AG04449 (cell line): ENCODE measurements at places on chromosomes 7 and 10.

GRCh38 chr7:90897961-90898469, 301.9 kb downstream of the CDK14 start:
- DNase-seq: no peak

GRCh38 chr10:110141871-110142635, 65.4 kb upstream of the MXI1 start:
- DNase-seq: no peak

DNA sequence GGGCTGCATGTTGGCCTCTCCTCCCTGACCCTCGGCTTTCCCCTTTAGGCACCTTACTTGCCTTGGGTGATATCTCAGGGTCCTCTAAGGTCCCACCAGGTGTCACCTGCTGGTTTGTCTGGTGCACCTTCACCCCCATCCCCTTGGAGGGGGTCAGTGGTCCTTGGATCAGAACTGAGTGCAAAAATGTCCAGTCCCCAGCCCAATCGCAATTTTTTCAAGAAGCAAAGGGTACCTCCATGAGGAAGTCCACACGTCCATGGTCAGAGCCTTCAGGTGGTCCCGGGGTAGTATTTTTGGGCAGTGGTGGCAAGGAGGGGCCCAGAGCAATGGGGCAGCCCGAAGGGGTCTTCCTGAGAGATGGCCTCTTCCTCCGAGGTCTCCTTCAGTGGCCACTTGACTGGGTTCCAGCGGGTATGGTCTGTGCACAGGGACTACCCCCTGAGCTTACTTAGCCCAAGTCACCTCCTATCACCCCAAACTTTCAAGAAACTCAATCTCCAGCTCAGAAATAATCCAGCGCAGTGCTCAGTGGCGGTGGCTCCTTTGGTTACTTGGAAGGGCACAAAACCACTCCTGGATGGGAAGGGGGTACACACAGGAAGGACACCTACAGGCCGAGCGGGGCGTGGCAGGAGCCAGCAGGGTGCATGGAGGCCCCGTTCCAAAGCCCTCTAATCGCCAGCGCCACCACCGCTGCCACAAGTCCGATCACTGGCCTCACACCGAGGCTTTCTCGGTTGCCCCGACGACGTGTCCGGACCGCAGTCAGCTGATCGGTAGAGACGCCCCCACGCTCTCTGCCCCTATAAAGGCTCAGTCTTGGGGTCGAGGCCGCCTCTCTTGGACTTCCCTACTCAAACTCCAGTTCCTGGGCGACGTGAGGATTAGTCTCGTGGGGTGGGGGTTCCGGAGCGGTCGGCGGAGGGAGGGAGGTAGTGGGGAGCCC, 4.5 kb downstream of the SAP25 start:
- DNase-seq: no peak

GRCh38 chr7:98295467-98296192, 14.1 kb downstream of the BRI3 start:
- no peak for DNase-seq

- no peak for DNase-seq
Observed at GRCh38 chr10:116538456-116538855, 7.3 kb upstream of the PNLIP start.

DNA sequence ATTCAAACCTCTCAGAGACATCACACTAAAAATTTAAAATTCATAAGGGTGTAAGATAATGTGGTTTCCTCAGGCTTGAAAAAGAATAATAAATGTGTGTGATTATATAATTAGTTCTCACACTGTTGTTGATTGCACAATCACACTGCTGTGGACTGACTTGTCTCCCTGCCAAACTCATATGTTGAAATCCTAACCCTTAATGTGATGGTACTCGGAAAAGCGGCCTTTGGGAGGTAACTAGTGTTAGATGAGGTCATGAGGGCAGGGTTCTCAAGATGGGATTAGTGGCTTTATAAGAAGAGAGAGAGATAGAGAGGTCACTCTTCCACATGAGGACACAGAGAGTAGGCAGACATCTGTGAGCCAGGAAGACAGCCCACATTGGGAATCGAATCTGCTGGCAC, 128.5 kb upstream of the COL1A2 start:
- peak; percentile 21 for DNase-seq

- DNase-seq: no peak
Observed at GRCh38 chr10:117345143-117345542, 30.1 kb downstream of the PDZD8 start.

GRCh38 chr10:44851881-44852280, 59.3 kb upstream of the TMEM72 start:
- DNase-seq: no peak

DNA sequence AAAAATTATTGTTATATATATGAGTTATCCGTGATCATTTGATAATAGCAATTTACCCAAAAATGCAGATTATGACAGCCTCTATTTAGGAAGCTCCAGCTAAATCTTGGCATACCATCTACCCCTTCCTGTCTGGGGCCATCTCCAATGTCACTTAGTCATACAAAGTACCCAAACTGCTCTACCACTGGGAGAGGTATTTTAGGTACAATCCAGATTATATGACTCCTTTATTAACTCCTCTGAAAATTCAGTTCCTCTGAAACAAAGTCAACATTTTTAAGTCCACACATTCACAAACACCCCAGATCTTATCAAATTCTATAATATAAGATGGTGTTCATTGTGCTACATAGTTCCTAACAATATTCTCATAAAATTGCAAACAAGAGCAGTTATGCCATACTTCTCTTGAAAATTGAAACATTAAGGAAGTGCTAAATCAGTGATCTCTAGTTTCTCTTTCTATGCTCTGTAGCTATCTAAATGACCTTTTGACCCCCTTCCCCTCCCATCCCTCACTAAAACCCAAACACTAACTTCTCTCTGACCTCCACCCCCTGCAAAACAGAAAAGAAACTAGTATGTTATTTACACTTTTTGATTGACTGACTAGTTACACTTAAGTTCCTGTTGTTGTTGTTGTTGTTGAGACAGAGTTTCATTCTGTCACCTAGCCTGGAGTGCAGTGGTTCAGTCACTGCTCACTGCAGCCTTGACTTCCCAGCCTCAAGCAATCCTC, 16.4 kb downstream of the HOXA1 start:
- DNase-seq: no peak

DNA sequence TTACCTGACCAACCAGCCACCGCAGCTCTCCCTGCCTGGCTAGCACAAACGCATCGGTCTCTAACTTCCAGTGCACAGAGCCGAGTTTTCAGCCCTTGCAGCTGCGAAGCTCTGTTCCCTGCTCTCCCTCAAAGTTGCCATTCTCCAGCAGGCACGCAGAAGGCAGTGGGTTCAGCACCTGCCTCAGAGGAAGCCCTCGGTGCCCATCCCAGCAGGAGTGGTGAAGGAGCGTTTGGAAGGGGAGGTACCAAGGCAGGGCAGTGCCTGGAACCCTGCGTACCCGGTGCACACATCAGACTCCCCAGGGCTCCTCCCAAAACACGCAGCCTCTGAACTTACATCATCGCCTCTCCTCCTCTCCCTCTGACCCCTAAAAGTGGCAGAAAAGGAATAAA, 1.7 kb upstream of the STK32C start:
- DNase-seq: no peak

- DNase-seq: no peak
Observed at GRCh38 chr10:73902351-73902750, 8.6 kb upstream of the PLAU start.

GRCh38 chr7:151409667-151410404, at the start of gene WDR86:
TSS of gene WDR86 (minus strand) at chr7:151410038. CDS start at chr7:151409589, 449 bp downstream.
- DNase-seq: no peak

- DNase-seq: no peak
Observed at GRCh38 chr7:103574576-103574975, 128.6 kb upstream of the SLC26A5 start.

DNA sequence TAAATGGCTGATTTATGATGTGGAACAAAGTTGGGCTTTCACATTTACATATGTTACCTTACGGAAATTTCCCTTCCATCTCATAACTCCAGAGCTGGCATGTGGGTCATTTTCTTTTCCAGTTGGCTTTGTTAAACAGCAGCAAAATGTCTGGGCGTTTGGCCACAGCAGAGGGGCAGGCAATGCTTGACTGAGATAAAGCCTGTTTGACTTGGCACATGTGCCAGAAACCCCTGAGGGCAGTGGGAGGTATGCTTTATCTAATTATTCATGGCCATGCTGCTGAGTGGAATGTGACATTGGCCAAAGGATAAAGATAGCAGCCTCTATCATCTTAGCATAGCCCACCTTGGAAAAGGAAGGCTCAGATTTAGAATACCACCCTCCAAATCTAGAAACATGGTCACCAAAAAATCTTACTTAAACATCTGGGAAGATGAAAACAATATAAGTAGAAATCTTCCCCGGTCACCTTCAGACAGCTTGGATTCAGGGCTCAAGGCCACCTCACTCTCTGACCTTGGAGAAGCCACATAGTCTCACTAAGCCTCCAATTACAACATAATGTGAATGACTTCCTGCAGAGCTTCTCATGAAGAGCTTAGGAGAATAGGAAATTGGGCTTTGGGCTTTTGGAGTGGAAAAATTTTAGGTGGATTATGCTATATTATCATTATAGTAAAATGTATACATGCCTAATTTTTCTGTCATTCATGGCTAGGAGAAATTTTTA, 101.5 kb downstream of the GRM3 start:
- no peak for DNase-seq

DNA sequence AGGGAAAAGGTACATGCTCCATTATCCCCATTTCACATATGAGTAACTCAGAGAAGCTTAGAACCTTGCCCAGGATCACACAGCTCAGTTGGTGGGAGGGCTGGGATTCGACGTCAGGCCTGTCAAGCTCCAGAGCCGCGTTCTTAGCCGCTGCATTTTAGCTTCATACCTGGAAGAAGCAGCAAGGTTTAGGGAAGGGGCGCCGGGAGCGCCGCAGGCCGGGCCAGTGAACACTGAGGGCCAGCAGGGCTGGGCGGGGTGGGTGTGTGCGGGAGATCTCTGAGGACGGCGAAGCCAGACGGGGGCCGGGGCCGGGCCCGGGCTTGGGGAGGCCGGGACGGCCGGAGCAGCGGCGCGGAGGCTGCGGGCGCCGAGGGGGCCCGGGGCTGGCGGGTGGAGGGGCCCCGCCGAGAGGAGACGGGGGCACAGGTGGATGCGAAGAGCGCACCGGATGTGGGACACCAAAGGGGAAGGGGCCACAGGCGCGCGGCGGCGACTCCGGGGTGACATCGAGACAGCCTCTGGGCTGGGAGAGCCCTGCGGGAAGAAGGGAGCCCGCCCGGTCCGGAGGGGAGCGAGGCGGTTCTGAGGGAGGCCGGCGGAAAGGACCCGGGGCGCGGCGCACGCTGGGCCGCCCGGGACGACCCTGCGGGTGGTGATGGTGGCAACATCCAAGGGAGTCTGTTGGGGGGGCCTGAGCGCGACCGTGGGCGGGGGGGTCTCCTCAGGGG, 498 bp downstream of the NDST2 start:
- DNase-seq: no peak

GRCh38 chr10:104144931-104145330, 23.0 kb downstream of the SFR1 start:
- no peak for DNase-seq

GRCh38 chr10:20363684-20364083, 533.4 kb downstream of the NEBL start:
- no peak for DNase-seq

- DNase-seq: no peak
Observed at GRCh38 chr7:77427996-77428603, 12.0 kb upstream of the GSAP start.

DNA sequence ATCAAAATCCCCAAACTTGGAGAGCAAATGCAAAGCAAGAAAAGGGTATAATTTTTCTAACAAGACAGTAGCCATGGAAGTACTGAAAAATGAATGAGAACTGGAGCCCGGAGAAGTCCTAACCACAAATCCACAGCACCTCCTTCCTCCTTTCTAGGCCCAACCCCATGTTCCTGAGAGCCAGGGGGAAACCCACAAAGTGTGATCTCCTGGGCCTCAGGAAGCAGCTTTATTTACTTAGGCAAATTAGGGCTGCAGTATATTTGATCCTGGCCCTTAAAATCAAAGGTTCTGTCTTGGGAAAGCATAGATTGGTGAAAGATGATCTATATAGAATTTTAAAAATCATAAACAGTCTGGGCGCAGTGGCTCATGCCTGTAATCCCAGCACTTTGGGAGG, 103.0 kb downstream of the DOCK4 start:
- no peak for DNase-seq

DNA sequence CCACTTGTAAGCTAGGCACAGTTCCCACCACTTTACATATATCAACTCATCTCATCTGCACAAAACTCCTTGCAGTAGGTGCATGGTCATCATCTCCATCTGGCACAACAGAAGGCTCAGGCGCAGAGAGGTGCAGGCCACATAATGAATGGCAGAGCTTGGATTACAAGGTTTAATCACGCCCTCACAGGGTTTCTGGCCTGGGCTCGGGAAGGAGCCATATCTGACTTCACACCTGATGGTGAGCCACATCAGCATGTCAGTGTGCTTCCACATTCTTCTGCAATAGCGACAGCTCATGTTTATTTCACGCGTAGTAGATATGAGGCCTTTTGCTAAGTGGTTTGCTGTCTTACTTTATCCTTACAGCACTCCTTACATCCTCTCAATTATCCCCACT, 650.2 kb downstream of the INHBA start:
- no peak for DNase-seq

DNA sequence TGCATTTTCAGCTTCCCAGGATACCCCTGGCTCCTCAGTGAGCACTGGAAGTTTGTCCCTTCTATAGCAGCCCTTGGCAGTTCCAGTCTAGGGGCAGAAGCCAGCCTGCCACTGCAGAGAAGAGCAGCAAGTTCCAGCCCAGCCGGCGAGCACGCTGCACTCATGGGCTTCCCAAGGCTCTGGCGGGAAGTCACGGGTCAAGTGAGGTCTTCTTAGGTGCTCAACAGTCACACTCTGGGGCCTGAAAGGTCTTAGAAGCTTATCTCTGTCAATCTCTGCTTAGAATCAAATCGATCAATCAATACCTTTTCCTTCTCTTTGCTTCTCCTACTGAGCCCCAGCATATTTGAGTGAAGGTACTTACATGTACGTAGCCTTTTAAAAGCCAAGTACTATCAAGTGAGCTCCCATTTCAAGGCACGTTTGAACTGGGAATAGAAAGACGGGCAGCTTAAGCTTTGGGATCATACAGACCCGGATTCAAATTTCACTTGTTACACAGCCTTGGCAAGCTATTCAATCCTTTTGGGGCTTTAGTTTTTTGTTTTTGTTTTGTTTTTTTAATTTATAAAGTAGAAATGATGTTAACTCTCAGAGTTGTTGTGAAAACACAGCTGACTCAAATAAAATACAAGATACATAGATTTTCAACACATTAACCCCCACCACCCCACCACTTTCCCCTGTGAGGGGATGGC, 152.6 kb upstream of the KLF14 start:
- no peak for DNase-seq

GRCh38 chr7:101589976-101590662, 39.0 kb downstream of the MYL10 start:
- no peak for DNase-seq

DNA sequence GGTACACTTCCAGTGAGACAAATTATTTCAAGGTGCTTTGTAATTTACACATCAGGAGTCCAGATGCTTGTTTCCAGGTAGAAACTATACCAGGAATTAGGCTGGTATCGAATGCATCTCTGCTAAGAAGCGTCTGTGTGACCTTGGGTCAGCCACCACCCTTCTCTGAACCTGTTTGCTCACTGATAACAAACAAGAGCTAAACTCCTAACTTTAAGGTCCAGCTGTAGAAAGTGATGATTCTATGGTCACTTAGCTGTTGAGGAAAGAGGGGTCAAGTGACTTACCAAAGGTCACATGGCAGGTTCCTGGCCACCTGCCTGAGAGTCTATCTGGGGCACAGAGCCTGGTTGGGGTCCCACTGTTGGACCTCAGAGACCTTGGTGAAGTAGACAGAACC, 95.4 kb downstream of the HIF1AN start:
- DNase-seq: no peak
